ENCODE measurements at places on chromosomes 12 and 14.

DNA sequence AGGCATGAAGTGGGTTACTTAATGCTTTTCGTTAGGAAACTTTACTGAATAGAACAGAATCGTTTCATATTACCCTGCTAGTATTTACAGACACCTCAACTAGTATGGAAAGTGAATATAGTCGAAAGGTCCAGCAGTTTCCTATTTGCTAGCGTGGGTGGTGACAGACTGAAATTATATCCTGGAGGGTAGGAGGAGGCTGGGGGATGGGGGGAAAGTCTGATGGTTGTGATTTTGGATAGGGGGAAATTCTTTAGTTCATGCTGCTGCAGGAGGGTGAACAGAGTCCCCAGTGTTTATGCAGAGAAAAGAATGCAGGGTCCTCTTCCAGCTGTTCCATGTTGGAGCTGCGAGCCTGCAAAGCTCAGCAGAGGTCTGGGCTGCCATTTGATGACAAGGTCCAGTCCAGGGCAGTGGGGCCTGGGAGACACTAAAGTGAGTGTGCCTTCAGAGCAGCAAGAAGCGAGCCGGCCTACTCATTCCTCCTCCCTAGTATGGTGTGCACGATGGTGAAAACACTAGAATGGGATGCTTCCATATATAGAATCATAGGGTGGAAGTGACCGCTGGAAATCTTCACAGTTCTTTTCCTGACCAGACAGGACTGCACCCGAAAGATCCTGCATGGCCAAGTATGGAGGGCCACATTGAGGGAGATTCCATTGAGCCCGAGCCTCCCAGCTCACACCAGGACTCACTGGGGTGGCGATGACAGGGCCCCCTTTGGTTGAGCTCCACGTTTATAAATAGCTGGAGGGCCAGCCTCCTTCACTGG, 2.1 kb downstream of the SAMD4A start:
- no peak for DNase-seq

GRCh38 chr12:124046456-124046740, 73.4 kb downstream of the ZNF664 start:
- DNase-seq = no peak

- DNase-seq = no peak
These were observed 252.8 kb downstream of the TMEM117 start for GRCh38 chr12:44088647-44089046.

- no peak for DNase-seq
These were observed 4.9 kb upstream of the CSAD start for GRCh38 chr12:53185582-53186153.

DNA sequence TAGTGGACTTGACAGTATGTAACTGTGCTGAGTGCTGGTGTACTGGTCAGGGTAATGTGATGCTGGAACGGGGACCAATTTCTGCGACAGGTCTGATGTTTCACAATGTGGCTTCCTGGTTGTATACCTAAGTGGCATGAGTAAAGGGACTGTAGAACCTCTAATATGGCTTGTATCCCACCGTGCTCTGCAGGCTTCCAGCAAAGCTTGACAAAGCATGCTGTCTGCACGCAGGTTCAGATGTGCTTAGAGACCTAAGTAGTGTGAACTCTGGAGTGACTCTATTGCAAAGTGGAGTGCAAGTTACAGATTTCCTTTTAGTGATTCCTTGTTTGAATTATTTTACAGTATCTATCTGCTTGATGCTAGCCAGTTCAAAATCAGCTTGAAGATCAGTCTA, 415.8 kb upstream of the NOVA1 start:
- DNase-seq = no peak

- no peak for DNase-seq
These were observed 123.1 kb downstream of the FLRT2 start for GRCh38 chr14:85653029-85653428.

GRCh38 chr14:75972801-75973421, 8.9 kb downstream of the TGFB3 start:
- no peak for DNase-seq

- DNase-seq = no peak
These were observed 24.7 kb downstream of the RPL10L start for GRCh38 chr14:46626876-46627275.

- no peak for DNase-seq
These were observed 48.6 kb downstream of the AACS start for GRCh38 chr12:125113789-125114188.
